ENCODE measurements at places on chromosomes 1 and 21. TPM values are rescaled to one million over a fixed set of nuclear protein-coding genes. Genes with fewer than 3 reads are reported as not detected.

RGS5 gene
- polyA plus RNA-seq, result 4.0 TPM

TMEM79 gene
- polyA plus RNA-seq, result 4.6 TPM

SDC3 gene
- 36.1 TPM for polyA plus RNA-seq

HRNR gene
- under 0.01 TPM for polyA plus RNA-seq

MLLT11 gene
- polyA plus RNA-seq, result 0.54 TPM

CR1L gene
- polyA plus RNA-seq, result 0.19 TPM

RNF186 gene
- 41.8 TPM for polyA plus RNA-seq

All from small intestine (tissue), 16 donors.